ENCODE measurements at places on chromosomes 13 and 19.

DNA sequence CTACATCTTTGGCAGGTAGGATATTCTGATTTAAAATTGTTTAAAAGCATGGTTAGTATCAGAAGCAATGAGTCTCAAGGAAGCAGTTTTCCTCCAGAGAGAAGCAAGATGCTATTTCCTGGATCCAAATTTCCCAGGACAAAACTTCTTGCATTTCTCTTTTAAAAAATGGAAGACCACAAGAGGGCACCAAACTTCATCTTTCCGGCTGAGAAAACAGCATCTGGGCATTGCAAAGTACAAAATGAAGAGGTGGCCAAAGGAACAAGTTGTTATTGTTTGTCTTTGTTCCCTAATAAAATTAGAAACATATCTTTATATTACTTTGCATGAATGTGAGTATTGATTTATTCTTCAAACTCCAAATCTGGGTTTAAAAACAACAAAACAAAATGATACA lies 60.0 kb upstream of the LRCH1 start:
- no peak for DNase-seq

- no peak for DNase-seq
Measured at GRCh38 chr19:33387351-33388230, 14.1 kb downstream of the CEBPG start.

DNA sequence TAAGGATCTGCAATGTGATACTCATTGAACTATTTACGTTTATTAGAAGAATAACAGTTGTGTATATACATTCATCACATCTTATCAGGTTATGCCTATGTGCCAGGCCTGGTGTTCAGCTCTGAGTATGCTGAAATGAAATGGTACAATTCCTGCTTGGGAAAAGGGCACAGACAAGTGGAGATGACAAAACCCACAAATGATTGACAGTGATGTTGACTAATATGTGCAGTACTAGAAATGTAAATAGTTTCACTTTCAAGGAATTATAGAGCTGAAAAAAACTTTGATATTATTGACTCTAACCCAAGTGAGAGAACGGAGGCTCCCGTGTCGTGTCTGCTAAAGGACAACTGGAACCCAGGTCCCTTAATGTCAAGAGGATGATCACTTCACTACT lies 386.8 kb upstream of the DACH1 start:
- no peak for DNase-seq

- no peak for DNase-seq
Measured at GRCh38 chr13:110572778-110573118, 11.2 kb upstream of the RAB20 start.

DNA sequence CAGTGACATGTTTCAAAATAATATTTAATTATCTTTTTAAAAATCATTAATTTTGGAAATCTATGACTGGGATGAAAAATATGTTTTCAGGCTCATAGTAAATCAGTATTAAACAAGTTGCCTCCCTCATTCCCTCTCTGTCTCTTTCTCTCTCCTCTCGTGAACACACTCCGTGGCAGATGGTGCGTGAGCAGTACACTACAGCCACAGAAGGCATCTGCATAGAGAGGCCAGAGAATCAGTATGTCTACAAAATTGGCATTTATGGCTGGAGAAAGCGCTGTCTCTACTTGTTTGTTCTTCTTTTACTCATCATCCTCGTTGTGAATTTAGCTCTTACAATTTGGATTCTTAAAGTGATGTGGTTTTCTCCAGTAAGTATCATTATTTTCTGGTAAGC lies 22.7 kb downstream of the SGCG start:
- DNase-seq = no peak

GRCh38 chr19:53010494-53010893 lies 3.2 kb upstream of the ERVV-1 start:
- DNase-seq = no peak

GRCh38 chr13:80134346-80134745 lies 206.6 kb downstream of the SPRY2 start:
- DNase-seq = no peak

- no peak for DNase-seq
Measured at GRCh38 chr13:41905600-41906254, 55.2 kb downstream of the VWA8 start.

- DNase-seq = no peak
Measured at GRCh38 chr19:55041627-55042343, 3.7 kb upstream of the GP6 start.

- DNase-seq = no peak
Measured at GRCh38 chr19:29609636-29610035, 3.6 kb downstream of the POP4 start.

- DNase-seq = no peak
Measured at GRCh38 chr19:51204321-51204720, 20.6 kb upstream of the CD33 start.
